Neural crest cell (in vitro differentiated cells): ENCODE measurements at places on chromosomes 7 and 10. TPM values are rescaled to one million over a fixed set of nuclear protein-coding genes. Genes with fewer than 3 reads are reported as not detected.

The RBM20 gene
- total RNA-seq: 0.58 and 0.61 TPM in 2 replicates

The NODAL gene
- not detected in 2 replicates for total RNA-seq

The LRRC18 gene
- total RNA-seq: not detected in 2 replicates

The CAMK1D gene
- total RNA-seq: 6.4 and 6.5 TPM in 2 replicates

The MAGI2 gene
- 10.0 and 10.1 TPM in 2 replicates for total RNA-seq

The BUB3 gene
- total RNA-seq: 171 and 182 TPM in 2 replicates

The GDF2 gene
- total RNA-seq: not detected in 2 replicates

The HTR5A gene
- total RNA-seq: not detected in 2 replicates

The ZNF32 gene
- 37.7 and 39.9 TPM in 2 replicates for total RNA-seq

The SHLD2 gene
- 26.9 and 28.3 TPM in 2 replicates for total RNA-seq

The ODAD2 gene
- 4.1 and 6.6 TPM in 2 replicates for total RNA-seq

The TCF7L2 gene
- 34.8 and 39.7 TPM in 2 replicates for total RNA-seq

The AKR1C4 gene
- not detected in 2 replicates for total RNA-seq

DNA sequence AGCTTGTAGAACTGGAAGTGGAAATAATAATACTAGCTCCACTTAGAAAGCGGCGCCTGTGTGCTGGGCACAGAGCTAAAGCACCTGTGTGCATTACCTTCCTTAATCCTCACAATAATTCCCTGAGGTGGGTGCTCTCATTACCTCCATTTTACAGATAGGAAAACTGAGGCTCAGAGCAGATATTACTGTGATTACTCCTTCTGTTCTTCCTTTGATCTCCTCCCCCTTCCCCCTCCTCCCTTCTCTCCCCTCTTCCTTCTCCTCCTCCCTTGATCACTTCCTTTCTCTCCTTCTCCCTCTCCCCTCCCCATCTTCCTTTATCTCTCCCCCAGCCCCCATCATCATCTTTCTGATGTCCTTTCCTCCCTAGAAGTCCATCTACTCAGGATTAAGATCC, 55.0 kb downstream of the C10orf105 start:
- DNase-seq: no peak

- DNase-seq: no peak
These were observed 7.8 kb upstream of the KLF6 start for GRCh38 chr10:3792710-3793219.

DNA sequence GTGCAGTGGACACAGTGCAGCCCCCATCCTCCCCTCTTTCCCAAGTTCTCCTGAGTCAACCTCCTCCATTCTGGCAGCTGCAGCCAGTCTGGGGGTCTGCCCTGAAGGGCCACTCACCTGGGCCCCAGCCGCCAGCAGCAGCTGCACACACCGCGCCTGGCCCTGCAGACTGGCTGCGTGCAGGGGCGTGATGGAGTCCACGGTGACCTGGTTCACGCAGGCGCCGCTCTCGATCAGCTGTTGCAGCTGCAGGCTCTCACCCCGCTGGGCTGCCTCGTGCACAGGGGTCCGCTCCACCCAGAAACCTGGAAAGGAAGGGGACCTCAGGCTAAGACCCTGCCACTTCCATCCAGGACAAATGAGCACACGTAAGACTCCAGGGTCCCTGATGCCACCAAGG, 13.6 kb downstream of the ASB13 start:
- no peak for DNase-seq

GRCh38 chr10:3090914-3091787, 23.8 kb downstream of the PFKP start:
- DNase-seq: no peak

DNA sequence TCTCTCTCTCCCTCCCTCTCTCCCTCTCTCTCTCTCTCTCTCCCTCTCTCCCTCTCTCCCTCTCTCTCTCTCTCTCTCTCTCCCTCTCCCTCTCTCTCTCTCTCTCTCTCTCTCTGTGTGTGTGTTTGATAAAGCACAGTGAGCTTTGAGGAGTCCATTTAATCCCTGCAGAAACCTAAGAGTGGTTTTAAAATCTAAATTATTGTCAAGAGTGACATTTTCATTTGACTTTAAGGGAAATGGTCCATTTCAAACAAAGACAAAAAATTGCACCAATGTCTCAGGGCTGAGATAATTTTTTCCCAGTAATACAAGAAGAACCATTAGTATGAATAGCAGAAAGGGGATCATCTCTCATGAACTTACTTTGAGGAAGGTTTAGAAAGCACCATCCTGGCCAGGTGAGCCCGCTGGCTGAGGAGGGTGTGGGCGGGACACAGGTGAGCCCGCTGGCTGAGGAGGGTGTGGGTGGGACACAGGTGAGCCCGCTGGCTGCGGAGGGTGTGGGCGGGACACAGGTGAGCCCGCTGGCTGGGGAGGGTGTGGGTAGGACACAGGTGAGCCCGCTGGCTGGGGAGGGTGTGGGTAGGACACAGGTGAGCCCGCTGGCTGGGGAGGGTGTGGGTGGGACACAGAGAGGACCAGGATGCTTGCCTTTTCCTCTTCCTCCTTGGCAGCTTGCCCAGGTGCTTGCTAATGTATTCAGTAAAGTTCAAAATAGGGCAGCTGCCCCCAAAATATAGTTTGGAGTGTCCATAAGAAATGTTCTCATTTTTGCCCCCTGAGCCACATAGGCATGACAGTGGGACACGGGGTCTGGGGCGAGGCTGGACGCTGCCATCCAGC, 125.0 kb downstream of the DNAJB6 start:
- no peak for DNase-seq

DNA sequence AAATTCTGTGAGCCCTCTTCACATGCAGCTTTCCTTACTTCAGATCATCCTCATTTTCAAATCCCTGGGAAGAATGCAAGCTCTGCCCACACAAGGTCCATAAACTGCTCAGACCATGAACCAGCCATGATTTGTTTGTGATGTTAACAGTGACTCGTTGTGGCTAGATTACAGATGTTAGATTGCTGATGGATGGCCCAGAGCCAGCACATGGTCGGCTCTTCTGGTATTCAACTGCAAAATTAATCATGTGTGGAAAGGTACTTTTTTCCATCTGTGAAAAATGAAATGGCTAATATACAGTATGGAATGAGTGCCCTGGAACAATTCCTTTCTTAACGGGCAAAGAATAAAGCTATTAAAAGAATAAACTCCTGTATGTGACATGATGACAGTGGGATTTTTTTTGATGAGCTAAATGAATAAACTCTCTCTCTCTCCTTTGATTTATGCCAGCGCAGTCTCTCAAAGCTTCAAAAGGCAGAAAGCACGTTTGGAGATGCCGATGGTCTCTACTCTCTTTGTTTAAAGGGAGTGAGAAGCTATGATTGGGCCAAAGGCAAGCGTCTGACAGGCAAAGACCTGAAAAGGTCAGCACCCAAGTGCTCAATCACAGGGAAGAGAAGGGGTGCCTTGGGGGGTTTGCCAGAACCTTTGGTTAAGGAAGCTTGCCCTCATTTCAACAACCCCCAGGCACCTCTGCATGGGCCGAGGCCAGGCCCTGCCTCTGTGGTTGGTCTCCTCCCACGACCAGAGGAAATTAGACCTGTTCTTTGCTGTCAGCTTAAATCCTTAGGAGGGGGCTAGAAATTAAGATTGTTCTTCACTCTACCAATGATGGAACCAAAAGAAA, 444.0 kb upstream of the NFE2L3 start:
- DNase-seq: no peak

DNA sequence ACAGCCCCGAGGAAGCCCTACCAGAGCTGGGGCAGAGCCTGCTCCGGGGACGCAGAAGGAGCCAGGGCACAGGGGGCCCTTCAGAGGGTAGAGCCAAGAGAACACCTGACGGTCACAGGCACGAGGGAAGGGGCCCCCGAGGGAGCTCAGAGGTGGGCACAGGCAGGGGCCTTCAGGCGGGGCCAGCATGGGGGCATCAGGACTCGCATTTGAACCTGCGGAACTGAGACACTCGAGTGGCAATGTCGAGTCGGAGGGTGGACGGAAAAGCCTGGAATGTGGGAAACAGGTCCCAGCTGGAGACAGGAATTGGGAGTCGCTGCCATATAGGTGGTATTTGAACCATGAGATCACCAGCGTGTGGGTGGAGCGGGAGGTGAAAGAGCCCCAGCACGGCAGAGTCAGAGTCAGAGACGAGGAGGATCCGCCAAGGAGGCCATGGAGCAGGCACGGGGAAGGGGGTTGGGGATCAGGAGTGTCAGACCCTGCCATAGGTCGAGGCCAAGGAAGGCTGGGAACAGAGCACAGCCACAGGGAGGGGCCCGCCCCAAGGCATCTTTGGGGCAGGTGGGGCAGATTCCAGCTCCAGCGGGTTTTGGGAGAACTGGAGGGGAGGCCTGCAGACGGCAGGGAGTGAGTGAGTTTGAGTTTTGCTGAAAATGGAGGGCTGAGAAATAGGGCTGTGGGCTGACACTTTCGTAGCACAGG, 13.8 kb downstream of the STK32C start:
- no peak for DNase-seq

GRCh38 chr7:30164567-30164966, 29.8 kb downstream of the MTURN start:
- DNase-seq: no peak

- no peak for DNase-seq
These were observed 109.3 kb downstream of the TCF7L2 start for GRCh38 chr10:113059371-113059780.

DNA sequence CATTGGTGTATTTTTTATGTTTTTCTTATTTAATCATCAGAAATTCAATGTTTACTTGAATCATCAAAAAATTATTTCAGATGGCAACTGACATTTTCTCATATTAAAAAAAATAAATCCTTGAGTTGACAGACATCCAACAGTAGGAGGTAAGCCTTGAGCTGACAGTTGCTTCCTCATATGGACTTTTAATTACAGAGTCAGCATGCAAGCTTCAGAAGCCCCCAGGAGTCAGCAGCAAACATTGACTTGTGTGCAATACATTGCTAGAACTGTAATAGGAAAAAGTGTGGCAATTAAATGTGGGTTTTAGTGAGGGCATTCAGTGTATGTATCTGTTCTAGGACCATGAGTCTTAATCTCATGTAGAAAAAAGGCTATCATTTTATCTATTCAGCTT, 62.4 kb upstream of the TAS2R16 start:
- no peak for DNase-seq

DNA sequence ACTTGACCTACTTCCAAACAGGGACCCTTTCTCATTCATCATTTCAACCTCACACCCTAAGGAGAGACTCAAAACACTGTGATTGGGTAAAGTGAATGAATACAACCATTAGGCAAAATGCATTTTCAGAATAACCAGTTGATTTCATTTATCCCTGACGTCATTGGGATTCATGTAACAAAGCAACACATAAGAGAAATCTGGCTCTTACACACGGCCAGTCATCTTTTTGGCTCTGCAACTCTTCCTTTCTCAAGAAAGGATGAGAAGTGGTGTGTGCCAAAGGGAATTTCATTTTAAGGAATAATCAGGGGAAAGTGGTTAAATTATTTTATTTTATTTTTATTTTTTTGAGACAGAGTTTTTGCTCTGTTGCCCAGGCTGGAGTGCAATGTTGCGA, 83.1 kb downstream of the CPVL start:
- no peak for DNase-seq

DNA sequence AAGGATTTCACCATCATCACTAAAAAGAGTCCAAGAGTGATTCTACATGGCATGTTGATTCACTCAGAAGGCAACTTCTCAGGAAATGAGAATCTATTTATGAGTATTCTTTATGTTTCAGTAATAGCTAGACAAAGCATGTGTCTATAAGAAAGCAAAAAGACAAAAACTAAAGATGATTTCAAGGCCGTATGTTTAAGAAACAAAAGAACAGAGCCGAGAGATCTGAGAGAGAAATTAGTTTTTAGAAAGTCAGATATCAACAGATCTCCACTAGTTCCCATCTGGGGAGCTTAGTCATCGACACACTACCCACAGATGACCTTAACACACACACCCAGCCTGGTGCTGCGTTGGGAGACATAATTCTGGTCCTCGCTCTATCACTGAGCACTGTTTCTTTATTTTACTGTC, 21.0 kb downstream of the PIP4K2A start:
- no peak for DNase-seq

GRCh38 chr7:155295511-155295910, 2.2 kb upstream of the INSIG1 start:
- no peak for DNase-seq

GRCh38 chr7:112010109-112010508, 196.1 kb downstream of the DOCK4 start:
- DNase-seq: no peak

GRCh38 chr10:109956454-109957091, 33.3 kb upstream of the XPNPEP1 start:
- peak; percentile 15 for DNase-seq
